ENCODE measurements at places on chromosomes 16 and 17.

DNA sequence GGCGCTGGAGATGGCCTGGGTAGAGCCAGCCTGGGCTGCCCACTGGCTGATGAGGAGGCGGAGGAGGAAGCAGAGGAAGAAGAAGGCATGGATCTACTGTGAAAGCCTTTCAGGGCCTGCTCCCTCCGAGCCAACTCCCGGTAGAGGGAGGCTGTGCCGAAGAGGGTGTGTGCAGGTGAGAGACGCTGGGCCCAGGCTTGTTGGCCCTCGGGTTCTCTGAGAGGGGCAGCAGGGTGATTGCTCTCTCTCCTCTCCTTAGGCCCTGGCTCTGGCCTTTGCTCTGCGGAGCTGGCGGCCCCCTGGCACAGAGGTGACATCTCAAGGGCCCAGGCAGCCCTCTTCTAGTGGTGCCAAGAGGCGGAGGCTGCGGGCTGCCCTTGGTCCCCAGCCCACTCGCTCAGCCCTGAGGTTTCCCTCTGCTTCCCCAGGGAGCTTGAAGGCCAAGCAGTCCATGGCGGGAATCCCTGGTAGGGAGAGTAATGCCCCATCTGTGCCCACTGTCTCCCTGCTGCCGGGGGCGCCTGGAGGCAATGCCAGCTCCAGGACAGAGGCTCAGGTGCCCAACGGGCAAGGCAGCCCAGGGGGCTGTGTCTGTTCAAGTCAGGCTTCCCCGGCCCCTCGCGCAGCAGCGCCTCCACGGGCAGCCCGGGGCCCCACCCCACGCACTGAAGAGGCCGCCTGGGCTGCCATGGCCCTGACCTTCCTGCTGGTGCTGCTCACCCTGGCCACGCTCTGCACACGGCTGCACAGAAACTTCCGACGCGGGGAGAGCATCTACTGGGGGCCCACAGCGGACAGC is 3.6 kb downstream of the TP53I13 start:
- DNase-seq: no peak

GRCh38 chr17:35875072-35875799 is 4.9 kb downstream of the CCL5 start:
- DNase-seq: no peak

DNA sequence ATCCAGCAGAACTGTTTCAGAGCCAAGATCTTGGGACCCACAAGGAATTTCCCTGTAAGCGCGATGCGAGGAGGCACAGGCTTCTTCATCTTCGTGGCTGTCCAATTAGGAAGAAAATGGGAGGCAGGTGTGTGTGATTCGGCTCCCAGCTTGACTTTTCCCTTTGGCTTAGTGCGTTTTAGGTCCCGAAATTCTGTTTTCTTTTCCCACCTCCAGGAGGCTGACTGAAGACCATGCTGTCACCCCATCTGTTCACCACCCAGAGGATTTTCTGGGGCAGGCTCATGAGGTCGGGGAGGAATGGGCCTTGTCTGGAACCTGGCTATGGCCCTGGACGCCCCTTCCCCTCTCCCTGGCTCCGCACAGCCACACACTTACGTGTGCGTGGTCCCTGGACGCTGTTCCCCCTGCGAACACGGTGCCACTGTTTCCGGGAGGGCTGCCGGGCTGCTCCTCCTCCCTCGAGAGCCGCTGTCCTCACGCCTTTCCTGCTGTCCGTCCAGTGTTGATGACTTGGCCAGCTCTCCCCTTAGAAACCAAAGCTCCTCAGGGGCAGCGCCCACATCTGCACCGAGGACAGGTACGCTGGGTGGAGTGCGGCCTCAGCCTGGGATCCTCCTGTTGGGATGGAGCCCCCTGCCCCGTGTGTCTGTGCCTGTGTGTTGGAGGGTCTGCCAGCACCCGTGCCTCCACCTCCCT is 2.7 kb upstream of the PABPN1L start:
- DNase-seq: no peak

GRCh38 chr16:11586378-11586855 is 302 bp downstream of the LITAF start:
- DNase-seq: no peak

GRCh38 chr16:30700971-30701370 is 2.0 kb downstream of the SRCAP start:
- no peak for DNase-seq

DNA sequence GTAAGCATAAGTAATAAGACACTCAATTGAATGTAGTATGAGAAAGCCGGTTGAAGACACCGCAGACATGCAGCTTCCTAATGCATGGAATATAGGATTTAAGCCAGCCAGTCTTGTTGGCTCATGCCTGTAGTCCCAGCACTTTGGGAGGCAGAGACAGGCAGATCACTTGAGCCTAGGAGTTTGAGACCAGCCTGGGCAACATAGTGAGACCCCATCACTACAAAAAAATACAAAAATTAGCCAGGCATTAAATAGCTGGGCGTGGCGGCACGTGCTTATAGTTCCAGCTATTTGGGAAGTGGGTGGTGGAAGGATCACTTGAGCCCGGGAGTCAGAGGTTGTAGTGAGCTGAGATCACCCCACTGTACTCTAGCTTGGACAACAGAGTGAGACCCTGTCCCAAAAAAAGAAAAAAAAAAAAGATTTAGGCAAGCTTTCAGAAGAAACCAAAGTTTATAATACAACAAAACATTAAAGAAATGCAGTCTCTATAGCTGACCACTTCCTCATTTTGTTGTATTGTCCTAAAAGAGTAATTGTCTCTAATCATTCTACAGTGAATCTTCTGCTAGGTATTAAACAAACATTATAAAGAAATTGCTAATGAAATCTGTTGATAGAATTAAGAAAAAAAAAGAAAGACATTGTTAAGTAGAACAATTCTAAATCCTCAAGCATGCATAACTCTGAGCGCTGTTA is 68.6 kb upstream of the KIFC3 start:
- DNase-seq: no peak

- no peak for DNase-seq
Measured at GRCh38 chr16:88906535-88907105, 40.2 kb upstream of the PABPN1L start.

- DNase-seq: no peak
Measured at GRCh38 chr16:53744449-53744848, 40.5 kb downstream of the FTO start.

DNA sequence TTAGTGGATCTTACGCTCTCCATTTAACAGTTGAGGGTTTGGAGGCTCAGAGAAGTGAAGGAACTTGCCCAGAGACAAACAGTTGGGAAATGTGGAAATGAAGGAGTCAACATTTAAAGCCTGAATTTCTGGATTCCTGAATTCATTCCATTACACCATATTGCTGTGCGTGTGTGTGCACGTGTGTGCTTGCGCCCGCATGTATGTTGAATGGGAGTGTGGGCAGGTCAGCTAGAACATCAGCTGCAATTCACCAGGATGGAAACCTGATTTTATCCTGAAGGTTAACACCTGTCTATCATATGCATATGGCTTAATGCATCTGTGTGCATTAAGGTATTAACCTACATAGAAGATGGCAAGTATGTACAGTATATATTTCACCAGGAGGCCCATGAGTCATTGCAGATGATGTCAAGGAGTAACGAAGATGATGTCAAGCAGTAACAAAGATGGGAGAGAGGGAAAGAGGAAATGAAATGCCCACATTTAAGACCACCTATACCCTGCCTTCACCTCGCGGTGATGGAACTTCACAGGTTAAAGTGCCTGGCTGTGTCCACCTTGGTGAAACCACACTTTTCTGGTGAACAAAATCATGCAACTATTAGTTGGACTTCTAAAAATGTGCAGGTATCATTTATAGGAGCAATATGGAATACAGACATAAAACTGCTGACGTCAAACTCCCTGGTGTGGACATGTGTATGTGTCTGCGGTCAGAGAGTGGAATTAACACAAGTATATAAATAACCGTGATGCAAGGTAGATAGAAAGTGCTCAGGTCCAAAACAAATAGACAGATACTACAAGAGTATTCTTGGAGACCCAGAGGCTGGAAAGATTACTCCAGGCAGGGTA is 832 bp upstream of the ADAP2 start:
- no peak for DNase-seq

DNA sequence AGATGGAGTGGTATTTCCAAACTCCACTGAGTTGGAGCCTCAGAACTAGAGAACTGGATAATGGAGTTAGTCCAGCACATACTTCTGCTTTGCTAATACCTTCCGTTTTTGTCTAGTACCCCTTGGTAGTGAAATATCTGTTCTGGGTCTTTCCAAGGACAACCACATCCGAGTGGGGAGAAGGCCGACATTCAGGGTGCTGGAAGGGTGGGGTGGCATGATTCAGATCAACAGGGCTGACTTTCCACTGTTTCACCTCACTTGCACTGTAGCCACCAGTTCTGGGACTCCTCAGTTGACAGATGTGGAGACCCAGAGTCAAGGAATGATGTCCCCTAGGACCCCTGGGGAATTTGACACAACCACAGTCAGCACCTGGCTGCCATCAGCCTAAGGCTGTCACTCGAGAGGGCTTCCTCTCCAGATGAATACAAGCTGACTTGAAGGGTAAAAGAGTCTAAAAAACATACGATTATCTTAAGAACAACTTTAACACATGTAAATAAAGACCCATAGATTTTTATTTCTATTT is 84.8 kb upstream of the HNF1B start:
- no peak for DNase-seq

DNA sequence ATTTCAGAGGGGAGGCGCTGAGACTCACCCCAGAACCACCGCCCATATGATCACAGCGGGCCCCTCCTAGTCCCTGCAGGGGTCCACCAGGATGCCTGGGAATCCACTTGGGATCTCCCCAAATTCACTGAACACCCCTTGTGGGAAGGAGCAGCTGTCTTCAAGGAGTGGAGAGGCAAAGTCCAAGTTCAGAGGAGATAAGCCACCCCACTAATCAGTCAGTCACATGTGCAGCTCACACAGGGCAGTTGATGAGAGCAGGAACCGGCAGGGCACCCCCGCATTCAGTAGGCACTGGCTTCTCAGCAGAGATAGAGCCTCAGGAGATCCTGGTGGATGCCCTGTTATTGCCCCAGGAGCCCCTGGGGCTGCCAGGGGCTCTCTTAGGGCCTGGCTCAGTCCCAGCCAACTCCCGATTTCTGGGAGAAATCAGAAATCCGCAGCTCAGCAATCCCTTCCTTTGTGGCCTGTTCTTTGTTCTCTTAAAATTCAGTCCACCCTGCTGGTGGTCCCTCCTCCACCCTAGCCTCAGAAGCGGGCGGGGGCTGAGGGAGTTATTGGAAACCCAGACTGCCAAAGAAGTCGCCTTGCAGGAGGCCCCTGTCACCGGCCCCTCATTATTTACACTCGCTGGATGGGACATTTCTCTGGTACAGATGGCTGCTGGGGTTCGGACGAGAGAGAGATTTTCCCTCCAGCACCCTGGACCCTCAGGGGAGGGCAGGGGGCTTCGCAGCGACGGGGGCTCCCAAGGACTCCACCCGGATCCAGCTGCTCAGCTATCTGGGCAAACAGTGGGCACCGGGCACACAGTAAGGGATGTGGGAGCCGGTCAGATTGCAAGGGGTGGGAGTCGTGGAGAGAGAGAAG is 1.8 kb downstream of the CDC42EP4 start:
- no peak for DNase-seq

- DNase-seq: no peak
Measured at GRCh38 chr17:48769009-48769675, 40.6 kb upstream of the HOXB13 start.

GRCh38 chr17:77528516-77529327 is 388.0 kb downstream of the SEC14L1 start:
- no peak for DNase-seq

GRCh38 chr16:28110074-28110473 is 46.6 kb upstream of the GSG1L start:
- no peak for DNase-seq

DNA sequence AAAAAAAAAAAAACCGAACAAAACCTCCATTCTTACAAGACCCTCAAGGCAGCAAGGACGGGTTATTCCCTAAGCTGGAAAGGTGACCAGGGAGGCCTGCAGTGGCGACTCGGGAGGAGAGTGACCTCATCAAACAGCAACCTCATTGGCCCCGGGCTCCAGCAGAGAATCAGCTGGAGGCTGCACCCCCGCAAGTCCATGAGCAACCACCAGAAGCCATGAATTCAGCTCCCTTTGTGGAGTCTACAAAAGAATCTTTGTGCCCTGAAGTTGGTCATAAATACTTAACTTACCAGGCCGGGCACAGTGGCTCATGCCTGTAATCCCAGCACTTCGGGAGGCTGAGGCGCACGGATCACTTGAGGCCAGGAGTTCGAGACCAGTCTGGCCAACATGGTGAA is 80.9 kb upstream of the CREBBP start:
- peak; percentile 82 for DNase-seq

GRCh38 chr16:87451563-87452210 is 41.1 kb downstream of the ZCCHC14 start:
- DNase-seq: no peak

DNA sequence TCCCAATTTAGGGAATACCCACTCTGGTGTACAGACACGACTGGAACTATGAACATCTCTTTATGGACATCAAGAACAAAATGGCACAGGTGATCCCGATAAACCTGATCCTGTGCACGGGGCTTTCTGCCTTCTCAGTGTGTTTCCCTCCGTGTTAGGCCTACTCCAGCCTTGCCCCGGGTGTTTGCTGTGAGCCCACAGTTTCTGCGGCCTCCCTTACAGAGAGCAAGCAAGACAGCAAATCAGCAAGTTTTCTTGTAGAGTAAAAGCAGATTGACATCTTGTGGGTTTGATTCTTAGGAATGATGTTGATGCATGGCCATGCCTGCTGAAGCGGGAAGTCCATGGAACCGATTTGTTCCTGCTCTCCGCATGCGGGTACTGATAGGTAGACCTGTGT is 26.4 kb upstream of the ENDOV start:
- DNase-seq: no peak

DNA sequence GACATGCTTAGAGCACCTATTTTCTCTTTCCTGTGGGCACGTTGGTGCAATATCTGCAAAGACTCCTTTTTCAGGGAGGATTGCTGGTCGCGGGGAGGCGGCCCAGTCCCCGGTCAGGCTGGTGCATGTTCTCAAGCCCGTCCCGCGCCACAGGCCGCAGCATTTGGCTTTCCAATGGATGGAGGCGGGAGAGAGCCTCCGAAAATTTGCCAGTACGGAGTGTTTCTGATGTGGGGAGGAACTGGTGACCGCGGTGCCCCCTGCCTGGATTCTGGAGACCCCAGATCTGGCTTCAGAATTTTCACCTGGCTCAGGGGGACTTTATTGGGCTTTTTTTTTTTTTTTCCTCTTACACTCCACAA is 2.3 kb downstream of the CMIP start:
- no peak for DNase-seq
